ENCODE measurements at places on chromosomes 4 and X.

DNA sequence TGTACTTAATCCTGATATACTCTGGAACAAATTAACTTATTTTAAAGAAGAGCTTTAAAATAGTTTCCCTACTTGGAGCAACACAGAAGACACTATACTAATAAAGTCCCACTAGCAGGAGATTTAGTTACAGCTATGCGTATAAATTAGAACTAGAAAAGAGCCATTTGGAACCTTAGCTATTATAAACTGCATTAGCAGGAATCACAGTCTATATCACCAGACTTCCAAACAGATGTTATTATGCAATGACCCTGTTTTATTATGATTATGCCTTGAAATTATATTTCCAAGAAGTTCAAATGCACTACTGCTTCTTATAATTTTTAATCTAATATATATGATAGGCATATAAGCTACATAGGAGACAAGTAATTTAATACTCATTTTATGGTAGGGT is 95.5 kb upstream of the WDR44 start:
- DNase-seq = no peak

- no peak for DNase-seq
Observed at GRCh38 chrX:111339212-111339611, 68.9 kb upstream of the CAPN6 start.

GRCh38 chr4:42235304-42236021 is 83.0 kb upstream of the BEND4 start:
- no peak for DNase-seq

GRCh38 chrX:122666601-122667000 is 517.5 kb upstream of the GRIA3 start:
- peak; percentile 46 for DNase-seq

- DNase-seq = no peak
Observed at GRCh38 chr4:101958547-101958946, 168.0 kb downstream of the BANK1 start.

DNA sequence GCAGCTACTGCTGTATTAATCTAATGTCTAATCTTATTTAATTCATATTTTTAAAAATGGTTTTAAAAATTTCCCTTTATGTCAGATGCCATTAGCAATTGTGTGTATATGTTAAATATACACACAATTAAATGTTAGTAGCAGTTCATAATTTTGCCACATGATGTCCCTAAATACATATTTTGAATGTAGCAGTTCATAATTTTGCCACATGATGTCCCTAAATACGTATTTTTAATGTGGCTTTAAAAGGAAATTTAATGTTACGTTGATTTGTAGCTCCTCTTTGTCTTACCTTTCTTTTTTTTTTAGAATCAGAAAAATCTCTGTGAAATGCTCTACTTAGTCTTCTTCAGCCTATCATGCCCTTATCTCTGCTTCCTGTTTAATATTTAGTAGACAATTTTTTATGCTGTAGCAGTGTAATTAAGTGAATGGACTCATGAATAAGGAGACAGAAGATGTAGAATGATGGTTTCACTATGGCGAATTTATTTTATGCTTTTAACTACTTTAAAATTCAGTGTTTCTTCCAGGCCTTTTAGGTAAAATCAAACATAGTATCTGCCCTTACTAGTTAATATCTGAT is 26.1 kb downstream of the RBM46 start:
- DNase-seq = peak; percentile 46

DNA sequence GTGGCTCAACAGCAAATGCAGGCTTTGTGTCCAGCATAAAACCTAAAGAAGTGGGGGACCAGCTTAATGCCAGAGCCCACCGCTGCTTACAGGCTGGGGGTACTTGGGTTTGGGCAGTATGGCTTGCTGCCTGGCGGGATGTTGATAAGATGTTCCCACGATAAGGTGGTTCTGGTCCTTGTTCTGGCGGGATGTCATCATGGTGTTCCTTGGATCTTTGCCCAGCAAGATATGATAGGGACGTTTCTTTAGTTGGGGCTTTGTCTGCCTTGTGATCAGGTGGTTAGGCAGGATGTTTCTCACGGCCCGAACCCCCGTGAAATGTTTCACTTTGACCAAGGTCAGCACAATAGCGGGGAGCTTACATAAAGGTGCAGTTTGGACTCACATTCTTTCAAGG is 35.3 kb downstream of the PNPLA4 start:
- DNase-seq = no peak

GRCh38 chr4:144645631-144646522 is at the start of gene HHIP:
TSS of gene HHIP (plus strand) at chr4:144646156. CDS start at chr4:144646676, 520 bp downstream.
- DNase-seq = peak; percentile 87

- no peak for DNase-seq
Observed at GRCh38 chr4:153489856-153490558, 23.8 kb downstream of the TMEM131L start.

DNA sequence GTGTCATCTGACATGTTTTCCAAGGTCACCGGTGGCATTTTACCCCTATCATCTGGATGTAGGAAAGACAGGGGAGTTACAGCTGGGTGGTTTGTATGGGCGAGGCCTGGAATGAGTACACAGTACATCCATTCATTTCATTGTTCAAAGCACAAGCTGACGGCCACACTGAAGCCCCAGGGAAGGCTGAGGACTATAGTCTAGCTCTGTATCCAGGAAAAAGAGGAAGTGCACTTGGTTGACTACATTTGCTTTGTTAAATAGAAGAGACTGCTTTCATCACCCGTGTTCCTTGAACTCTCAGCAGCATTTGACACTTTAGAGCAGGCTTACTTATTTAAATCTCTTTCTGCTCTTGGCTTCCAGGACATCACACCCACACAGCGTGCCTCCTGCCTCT is 1041.0 kb upstream of the TENM3 start:
- no peak for DNase-seq

- no peak for DNase-seq
Observed at GRCh38 chrX:17967888-17968287, 106.8 kb upstream of the RAI2 start.
